ENCODE measurements at places on chromosomes 1 and 21.

DNA sequence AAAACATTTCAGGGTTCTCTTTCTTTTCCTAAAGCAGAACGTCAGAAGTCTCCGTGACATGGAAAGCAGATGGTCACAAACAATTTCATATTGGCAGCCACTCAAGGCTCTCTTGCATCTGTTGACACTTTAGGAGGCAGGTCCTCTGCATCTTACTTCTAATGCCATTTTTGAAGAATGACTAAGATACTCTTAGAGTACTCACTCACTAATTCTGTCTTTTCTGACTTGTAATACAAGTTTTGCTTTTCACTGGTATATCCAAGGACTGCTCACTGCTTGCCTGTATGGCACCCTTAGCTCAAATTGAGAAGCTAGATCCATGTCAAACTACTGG is 68.3 kb downstream of the PRRX1 start:
- DNase-seq, result no peak

GRCh38 chr1:77121503-77121902 is 97.7 kb downstream of the PIGK start:
- DNase-seq, result no peak

DNA sequence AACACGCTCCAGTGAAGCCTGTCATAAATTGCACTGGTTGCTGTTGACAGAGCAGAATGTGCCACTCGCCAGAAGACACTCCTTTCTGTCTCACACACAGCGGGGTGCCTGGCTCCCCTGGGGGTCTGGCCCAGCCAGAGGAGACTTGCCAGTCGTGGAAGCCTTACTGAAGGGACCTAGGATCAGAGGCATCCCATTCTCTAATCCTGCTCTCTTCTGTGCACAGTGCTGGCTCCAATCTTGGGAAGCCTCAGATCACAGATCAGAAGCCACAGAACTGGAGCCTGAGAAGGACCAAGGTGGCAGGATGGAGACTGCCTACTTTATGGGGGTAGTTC is 1.4 kb downstream of the SLC9A1 start:
- DNase-seq, result no peak

GRCh38 chr1:181057079-181057478 is 23.3 kb downstream of the MR1 start:
- no peak for DNase-seq

- no peak for DNase-seq
These were observed 295.2 kb downstream of the DISC1 start for GRCh38 chr1:231921646-231922345.

DNA sequence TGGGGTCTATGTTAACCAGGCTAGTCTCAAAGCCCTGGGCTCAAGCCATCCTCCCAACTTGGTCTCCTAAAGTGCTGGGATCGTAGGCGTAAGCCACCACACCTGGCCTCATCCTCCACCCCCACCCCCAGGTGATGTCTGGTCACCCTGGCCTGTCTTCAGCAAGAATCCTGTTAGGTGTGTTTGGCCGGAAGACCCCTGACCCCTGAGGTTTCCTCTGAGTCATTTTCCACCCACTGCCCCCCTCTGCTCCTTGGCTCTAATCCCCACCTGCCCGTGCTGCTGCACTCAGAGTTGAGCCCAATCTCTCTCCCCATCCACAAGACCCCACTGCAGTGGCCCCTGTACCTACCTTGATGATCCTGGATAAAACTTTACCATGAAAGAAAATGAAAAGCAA is 25.2 kb downstream of the SLC66A1 start:
- DNase-seq, result no peak

DNA sequence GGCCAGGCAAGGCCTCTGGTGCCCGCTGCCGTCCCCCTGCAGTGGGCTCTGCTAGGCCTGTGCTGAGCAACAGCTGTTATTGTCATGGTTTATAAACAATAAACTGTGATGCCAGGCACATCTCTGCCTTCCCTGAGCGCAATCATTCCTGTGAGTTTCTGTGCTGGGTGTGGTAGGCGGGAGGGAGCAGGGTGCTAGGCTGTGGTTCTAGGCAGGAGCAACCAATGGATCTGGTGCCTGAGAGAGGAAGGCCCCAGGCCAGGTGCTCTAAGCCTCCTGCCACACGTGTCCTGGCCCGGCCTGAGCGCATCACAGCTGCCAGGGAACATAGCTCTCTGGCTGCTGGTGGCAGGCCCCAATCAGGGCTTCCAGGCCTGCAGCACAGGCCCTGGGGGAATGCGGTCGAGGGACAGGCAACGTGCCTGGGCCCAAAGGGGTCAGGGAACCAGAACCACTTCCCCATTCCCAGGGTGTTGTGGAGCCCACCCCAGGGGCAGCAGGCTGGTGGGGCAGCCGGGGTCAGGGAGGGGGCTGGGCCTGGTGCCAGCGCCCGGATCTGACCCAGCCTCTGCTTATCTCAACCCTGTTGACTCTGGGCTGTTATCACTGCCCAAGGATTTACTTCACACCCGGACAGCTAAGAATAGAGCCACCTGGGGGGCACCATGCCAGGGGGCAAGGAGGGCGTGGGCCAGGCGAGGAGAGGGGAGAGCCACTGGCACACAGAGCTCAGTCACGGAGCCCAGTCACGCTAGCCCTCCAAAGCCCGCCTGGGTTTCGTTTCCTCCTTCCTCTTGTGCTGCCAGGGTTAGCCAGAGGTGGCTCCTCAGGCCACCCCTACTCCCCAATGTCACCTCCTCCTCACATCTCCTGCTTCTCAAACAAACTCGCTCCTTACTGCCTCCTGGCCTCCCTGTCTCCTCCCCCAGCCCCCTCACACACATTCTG is 11.5 kb downstream of the TRIM46 start:
- DNase-seq, result no peak

GRCh38 chr1:183720028-183720427 is 66.9 kb upstream of the APOBEC4 start:
- no peak for DNase-seq

GRCh38 chr1:161200421-161200991 is 1.7 kb upstream of the ADAMTS4 start:
- DNase-seq, result no peak

All from NCI-H460 (cell line).